Calu3 (cell line): ENCODE measurements at places on chromosomes 11 and 22. TPM values are rescaled to one million over a fixed set of nuclear protein-coding genes. Genes with fewer than 3 reads are reported as not detected.
A peak's percentile ranks its signal among the peaks of the same experiment; 100 is the strongest.

C11orf86 gene
- total RNA-seq: not detected in 2 replicates

HEPHL1 gene
- not detected in 2 replicates for total RNA-seq

DNA sequence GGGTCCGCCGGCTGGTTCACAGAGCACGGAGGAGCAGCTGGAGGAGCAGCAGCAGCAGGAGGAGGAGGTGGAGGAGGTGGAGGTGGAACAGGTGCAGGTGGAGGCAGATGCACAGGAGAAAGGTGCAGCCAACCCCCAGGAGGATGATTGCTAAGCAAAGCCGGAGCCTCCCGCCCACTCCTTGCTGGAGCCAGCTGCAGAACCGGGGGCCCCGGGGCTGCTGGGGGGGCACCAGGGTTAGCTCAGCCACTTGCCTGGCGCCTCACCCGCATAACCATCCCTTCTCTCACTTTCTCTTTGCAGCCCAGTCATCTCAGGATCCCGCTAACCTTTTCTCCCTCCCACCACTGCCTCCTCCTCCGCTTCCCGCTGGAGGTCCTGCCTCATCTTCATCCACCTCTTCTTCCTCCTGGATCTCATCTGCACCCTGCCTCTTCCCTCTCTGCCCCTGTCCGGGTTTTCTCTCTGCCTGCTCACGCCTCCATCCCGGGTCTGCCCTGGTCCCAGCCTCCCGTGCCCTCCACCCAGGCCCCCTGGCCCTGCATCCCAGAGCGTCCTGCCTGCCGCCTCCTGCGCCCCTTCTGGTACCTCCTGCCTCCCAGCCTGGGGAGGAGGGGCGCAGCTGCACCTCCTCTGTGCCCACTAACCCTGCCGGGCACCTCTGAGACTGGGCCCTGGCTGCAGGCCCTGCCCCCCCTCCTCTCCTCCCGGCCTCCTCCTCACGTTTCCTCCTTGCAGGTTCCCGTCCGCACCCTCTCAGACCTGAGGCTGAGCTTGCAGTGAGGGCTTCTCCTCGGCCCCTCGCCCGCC lies 9.5 kb downstream of the KCTD17 start:
- no peak for DNase-seq
- no peaks in the 10 kb centered on the region for H3K36me3 ChIP-seq
- H3K4me1 ChIP-seq: peaks cover 30% of the 10 kb centered on the region
- H3K27me3 ChIP-seq: peaks cover 10% of the 10 kb centered on the region
- no peak overlapping the region for H3K27ac ChIP-seq

DNA sequence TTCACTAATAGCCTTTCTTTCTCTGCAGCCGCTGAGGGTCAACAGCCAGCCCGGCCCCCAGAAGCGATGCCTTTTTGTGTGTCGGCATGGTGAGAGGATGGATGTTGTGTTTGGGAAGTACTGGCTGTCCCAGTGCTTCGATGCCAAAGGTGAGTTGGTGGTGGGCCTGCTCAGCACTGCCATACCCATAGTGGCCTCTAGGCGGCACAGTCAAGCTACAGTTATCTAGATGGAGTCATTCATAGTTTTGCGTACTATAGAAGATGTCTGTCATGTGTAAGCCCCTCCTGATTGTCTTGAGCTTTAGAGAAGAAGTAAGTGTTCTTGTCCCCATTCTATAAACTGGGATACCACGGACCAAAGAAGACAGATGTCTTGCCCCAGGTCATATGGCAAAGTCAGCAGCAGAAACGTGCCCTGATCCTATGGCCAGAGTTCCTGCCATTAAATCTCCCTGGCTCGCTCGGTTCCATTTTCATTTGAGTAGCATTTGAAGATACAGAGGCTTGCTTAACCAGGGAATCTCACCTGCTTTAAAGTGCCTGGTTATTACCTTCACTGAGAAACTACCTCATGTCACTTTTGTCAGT lies 42.1 kb upstream of the CRTAM start:
- peaks cover 28% of the 10 kb centered on the region for H3K36me3 ChIP-seq
- peak; percentile 48 for DNase-seq
- H3K4me3 ChIP-seq: no peak overlapping the region
- H3K4me1 ChIP-seq: no peaks in the 10 kb centered on the region

DNA sequence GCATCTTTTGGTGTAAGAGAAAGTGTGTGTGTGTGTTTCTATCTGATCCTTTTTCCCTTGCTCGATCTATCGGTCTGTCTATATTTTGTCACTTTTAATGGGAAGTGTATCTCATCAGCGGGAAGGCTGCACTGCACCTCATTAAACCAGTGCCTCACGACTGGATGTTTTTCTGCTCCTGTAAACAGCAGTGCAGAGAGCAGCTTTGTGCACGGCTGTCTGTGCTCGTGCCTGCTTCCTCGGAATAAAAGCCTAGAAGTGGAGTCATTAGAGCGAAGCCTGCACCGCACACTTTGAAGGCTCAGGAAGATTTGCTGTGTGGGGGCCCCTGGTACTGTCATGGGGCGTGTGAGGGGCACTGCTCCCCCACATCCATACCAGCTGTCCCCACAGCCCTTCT lies 27.0 kb upstream of the PARVG start:
- no peaks in the 10 kb centered on the region for H3K27me3 ChIP-seq
- H3K36me3 ChIP-seq: no peaks in the 10 kb centered on the region
- H3K4me3 ChIP-seq: no peak overlapping the region
- H3K4me1 ChIP-seq: no peaks in the 10 kb centered on the region
- no peak for DNase-seq
- H3K27ac ChIP-seq: no peak overlapping the region

DNA sequence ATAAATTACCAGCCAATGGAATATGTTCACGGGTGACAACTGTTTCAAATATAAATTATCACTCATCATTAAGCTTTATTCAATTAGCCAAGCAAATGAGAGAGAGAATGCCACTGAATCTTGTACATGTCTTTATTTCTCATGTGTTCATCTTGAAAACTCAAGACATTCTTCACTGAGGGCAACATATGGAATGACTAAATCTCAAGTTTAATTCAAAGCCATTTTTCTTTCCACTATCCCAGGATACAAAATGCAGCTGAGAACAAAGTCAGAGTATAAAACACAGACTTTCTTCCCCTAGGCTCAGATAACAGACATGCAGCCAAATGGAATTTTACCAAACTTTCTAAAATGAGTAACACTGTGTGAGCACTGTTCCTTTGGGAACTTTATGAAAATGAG lies 12.1 kb upstream of the BBOX1 start:
- no peak for DNase-seq
- H3K27me3 ChIP-seq: no peaks in the 10 kb centered on the region
- no peaks in the 10 kb centered on the region for H3K4me1 ChIP-seq
- no peak overlapping the region for H3K4me3 ChIP-seq

- no peak for DNase-seq
- no peak overlapping the region for H3K4me3 ChIP-seq
- H3K4me1 ChIP-seq: no peaks in the 10 kb centered on the region
- H3K36me3 ChIP-seq: no peaks in the 10 kb centered on the region
- peaks cover 85% of the 10 kb centered on the region for H3K27me3 ChIP-seq
These were observed 123.9 kb upstream of the NARS2 start for GRCh38 chr11:78698612-78699011.

GRCh38 chr22:44759001-44759400 lies 6.6 kb downstream of the ARHGAP8 start:
- peaks cover 56% of the 10 kb centered on the region for H3K4me1 ChIP-seq
- no peak for DNase-seq
- H3K4me3 ChIP-seq: peak overlapping the region; percentile 85

GRCh38 chr11:126006068-126006467 lies 56.6 kb downstream of the CDON start:
- no peaks in the 10 kb centered on the region for H3K27me3 ChIP-seq
- no peak for DNase-seq
- no peaks in the 10 kb centered on the region for H3K36me3 ChIP-seq
- H3K27ac ChIP-seq: no peak overlapping the region

DNA sequence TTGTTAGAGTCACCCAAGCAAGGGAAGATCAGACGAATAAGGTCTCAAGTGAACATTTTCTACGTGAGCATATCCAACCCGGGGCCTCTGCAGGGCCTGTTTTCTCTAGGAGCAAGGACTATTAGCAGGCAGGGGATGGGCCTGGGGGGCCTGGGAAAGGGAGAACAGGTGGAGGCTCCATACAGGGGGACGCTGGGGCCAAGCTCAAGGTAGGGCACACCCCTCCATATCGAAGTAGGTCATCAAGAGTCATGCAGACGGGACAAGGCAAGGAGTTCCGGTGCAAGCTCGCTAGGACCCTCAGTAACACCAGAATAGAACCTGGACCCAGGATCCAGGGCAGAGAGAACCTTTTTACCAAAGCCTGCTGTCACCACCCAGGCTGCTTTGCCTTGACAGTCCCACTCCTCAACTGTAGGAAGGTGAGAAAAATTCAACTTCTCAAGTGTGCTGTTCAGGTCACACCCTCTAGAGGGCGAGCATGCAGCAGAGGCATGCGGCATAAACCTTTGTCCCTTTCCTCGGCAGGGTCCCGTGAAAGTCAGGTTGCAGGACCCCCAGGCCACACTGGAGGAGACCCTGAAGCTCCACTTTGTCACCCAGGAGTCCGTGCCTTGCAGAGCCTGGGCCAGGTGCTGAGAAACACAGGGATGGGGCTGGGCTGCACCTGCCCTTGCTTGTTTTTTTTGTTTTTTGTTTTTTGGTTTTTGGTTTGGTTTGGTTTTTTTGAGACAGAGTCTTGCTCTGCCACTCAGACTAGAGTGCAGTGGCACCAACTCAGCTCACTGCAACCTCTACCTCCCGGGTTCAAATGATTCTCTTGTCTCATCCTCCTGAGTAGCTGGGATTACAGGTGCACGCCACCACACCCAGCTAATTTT lies 8.6 kb upstream of the APOBEC3B start:
- no peak overlapping the region for H3K27ac ChIP-seq
- H3K4me3 ChIP-seq: no peak overlapping the region
- H3K4me1 ChIP-seq: peaks cover 9% of the 10 kb centered on the region
- peaks cover 18% of the 10 kb centered on the region for H3K27me3 ChIP-seq
- peak; percentile 53 for DNase-seq
